ENCODE measurements at places on chromosomes 5 and 9.
A peak's percentile ranks its signal among the peaks of the same experiment; 100 is the strongest.

- DNase-seq: no peak
- H3K36me3 ChIP-seq: peaks cover 54% of the 10 kb centered on the region
- H3K4me3 ChIP-seq: no peak overlapping the region
- no peaks in the 10 kb centered on the region for H3K27me3 ChIP-seq
- H3K4me1 ChIP-seq: no peaks in the 10 kb centered on the region
- H3K27ac ChIP-seq: no peak overlapping the region
These were observed 20.2 kb downstream of the NNT start for GRCh38 chr5:43623048-43623680.

GRCh38 chr5:123116757-123117156, 27.7 kb downstream of the PRDM6 start:
- H3K27ac ChIP-seq: peak overlapping the region; percentile 38
- no peak for DNase-seq
- peaks cover 5% of the 10 kb centered on the region for H3K4me1 ChIP-seq
- H3K27me3 ChIP-seq: no peaks in the 10 kb centered on the region

DNA sequence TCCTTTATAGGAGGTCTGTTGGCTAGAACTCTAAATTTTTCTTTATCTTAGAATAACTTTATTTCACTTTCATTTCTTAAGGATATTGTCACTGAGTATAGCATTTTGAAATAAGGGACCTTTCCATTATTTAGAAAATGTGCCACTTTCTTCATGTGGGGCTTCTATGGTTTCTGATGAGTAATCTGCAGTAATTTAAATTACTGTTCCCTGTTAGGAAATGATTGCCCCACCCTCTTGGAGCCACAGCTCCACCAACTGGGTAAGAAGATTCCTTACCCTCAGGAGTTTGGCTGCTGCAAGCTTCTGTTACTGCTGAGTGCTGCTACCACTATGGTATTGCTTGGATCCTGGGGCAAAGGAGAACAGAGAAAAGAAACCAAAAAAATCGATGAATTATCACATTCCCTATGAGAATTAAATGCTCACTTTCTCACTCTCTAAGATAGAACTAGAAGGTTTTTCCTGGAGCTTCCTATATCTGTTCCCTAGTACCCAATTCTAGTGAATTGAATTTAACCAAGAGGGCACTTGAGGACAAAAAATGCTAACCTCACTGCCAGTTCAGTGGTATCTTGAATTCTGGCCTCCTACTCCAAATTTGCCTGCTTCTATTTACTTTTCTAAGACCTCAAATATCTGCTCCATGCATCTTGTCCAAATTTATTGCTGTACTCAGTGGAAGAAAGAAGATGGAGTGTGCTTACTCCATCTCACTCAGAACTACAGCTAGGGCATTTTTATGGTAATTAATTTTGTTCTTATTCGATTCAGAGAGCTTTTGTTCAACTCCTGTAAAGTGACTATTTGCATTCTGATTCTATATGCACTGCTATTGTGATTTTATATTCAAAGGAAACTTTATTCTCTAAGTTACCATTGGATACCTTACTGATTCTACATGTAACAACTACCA, 2111.3 kb downstream of the MAT2B start:
- H3K27ac ChIP-seq: no peak overlapping the region
- H3K4me3 ChIP-seq: no peak overlapping the region
- no peak for DNase-seq
- H3K27me3 ChIP-seq: no peaks in the 10 kb centered on the region

- H3K27ac ChIP-seq: no peak overlapping the region
- H3K4me3 ChIP-seq: no peak overlapping the region
- H3K36me3 ChIP-seq: peaks cover 3% of the 10 kb centered on the region
These were observed 28.0 kb downstream of the TNIP1 start for GRCh38 chr5:151052836-151053235.

DNA sequence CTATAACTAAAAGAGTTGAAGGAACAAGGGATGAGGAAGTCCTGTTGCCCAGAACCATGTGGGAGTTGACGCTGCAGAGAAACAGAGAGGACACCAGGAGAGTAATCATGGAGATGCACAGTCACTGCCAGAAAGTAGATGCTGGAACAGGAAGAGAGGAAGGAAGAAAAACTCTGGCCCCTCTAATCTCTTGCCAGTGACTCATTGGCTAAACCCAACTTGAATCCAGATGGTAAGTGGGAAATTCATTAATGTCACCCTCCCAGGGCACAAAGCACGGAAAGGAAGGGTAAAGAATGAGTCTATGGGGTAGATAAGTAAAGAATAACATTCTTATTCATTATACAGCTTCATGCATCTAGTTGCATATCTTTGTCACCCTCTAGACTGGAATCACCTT, 631.9 kb downstream of the PRELID2 start:
- H3K27me3 ChIP-seq: no peaks in the 10 kb centered on the region
- H3K27ac ChIP-seq: no peak overlapping the region
- H3K4me1 ChIP-seq: 0 out of 2 replicates have a peak, but pooled peaks cover 14% of the 10 kb centered on the region
- no peak for DNase-seq
- H3K36me3 ChIP-seq: no peaks in the 10 kb centered on the region

DNA sequence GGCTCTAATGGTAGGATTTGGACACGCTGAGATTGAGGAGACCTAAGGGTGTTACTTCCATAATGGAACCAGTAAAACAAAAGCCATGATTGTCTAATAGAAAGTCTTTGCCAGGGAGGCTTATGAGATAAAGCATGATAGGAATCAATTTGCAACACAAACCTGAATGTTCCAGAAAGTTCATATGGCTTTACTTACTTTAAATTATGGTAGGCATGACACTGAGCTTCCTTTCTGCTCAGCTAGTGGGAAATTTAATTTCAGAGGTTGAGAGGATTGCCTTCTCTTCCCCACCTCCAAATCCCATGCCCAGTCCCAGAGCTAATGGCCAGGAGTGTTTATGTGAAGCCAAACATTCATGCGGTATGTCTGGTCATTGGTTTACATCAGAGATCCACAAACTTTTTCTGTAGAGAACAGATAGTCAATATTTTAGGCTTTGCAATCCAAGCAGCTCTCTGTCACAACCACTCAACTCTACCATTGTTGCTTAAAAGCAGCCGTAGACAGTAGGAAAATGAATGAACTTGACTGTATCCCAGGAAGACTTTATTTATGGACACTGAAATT, 114.5 kb downstream of the UGCG start:
- no peak overlapping the region for H3K4me3 ChIP-seq
- H3K36me3 ChIP-seq: no peaks in the 10 kb centered on the region
- H3K27me3 ChIP-seq: no peaks in the 10 kb centered on the region
- H3K27ac ChIP-seq: peak overlapping the region; percentile 97
- H3K4me1 ChIP-seq: no peaks in the 10 kb centered on the region

DNA sequence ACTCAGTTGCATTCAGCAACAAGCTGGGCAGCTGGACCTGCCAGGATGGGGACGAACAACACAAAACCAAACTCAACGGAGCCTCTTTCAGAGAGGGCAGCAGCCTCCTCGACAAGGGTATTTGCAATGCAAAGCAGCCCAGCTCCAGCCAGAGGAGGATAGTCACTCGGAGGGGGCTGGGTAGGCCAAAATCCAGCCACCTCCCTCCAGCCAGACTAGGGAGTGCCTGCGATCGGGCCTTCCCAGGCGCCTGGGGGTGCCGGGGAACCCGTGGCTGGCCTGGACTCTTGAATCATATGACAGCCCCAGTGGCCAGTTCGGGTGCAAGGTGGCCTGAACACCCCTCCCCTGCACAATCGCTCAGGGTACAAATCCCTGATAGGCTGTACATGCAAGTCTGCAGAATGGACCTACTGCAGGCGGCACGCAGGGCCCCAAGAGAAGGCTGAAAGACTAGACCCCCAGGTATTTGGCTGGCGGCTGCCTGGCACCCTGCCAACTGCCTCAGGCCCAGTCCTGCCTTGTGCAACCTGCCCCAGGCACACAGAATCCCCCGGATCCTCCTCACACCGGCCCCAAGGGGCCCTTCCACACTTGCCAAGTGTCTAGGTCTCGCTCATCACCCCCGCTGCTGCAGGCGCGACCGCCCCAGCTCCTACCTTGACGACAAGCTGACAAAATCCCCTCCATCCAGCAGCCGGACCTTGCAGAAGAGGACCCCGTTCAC, 1.3 kb downstream of the EEIG1 start:
- H3K27ac ChIP-seq: peak overlapping the region; percentile 49
- H3K27me3 ChIP-seq: no peaks in the 10 kb centered on the region
- H3K36me3 ChIP-seq: no peaks in the 10 kb centered on the region
- peak; percentile 62 for DNase-seq

- no peaks in the 10 kb centered on the region for H3K36me3 ChIP-seq
- DNase-seq: no peak
- no peaks in the 10 kb centered on the region for H3K27me3 ChIP-seq
- no peak overlapping the region for H3K27ac ChIP-seq
- no peak overlapping the region for H3K4me3 ChIP-seq
- peaks cover 12% of the 10 kb centered on the region for H3K4me1 ChIP-seq
These were observed 20.6 kb downstream of the TMEM161B start for GRCh38 chr5:88248094-88248493.

- H3K4me3 ChIP-seq: no peak overlapping the region
- no peak for DNase-seq
- no peaks in the 10 kb centered on the region for H3K36me3 ChIP-seq
- H3K27ac ChIP-seq: no peak overlapping the region
- H3K27me3 ChIP-seq: no peaks in the 10 kb centered on the region
These were observed 34.8 kb upstream of the RXRA start for GRCh38 chr9:134291452-134291881.

DNA sequence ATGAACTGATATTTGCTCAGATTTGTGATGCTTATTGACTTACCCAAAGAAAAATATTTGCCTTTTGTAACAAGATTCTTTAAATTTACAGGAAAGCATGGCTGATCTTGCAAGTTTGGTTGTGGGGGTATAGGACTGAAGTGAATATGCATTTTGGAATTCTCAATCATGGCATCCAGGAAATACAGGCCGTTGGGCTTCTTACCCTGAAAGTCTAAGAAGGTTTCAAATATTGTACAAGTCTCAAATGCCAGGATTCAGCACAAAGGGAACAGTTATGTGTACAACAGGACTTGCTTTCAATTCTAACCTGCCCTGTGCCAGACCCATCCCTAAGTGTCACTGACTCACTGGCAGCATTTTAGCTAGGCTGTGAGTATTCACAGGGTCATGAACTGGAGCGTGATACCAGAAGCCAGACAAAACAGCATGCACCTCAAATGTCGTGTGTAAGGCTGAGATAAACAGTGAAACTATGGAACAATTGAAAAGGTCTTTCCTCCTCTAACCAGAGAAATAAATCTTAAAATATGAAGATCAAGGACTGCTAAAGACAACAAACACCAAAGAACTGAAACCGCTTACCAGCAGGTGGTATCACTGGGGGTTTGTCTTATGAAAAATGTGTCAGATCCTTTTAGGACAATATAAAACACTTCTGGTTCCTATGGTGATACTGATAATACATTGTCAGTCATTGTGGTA, 168.6 kb upstream of the RGMB start:
- H3K4me3 ChIP-seq: no peak overlapping the region
- DNase-seq: no peak
- no peaks in the 10 kb centered on the region for H3K4me1 ChIP-seq
- H3K36me3 ChIP-seq: no peaks in the 10 kb centered on the region
- H3K27ac ChIP-seq: no peak overlapping the region

DNA sequence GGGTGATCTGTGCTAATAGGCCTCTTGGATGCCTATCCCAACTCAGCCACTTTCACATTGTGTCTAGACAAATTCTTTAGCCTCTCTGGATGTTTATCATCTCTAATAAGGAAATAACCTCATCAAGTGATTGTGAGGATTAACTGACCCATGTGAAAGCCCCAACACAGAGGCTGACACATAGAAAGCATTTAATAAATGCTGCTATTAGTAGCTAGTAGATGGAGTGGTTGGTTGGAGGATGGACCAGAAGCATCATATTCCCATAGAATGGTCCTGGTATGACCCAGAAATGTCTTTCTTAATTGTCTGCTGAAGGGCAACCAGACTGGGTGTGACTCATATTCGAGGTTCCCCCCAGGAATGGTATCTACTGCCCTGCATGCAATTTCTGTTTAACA, 124.4 kb downstream of the PIK3R1 start:
- H3K27ac ChIP-seq: no peak overlapping the region
- no peaks in the 10 kb centered on the region for H3K36me3 ChIP-seq
- DNase-seq: no peak
- H3K4me1 ChIP-seq: no peaks in the 10 kb centered on the region

DNA sequence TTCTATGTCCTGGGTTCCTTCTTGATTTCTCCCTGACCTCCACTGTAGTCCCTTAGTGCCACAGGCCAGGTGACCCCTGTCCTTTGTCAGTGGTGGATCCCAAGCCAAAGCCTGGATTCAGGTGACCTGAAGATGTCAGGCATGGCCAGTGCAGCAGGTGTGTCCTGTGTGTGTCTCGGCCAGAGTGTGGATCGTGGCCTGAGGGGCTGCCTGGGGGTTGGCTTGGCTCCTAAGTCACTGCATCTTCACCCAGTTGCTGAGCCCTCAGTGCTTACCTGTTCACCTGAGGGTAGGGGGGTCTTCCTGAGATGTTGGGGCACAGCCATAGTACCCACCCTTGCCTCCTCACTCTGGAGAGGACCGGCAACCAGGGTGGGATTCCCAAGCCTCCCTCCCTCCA, 61.8 kb upstream of the PITX1 start:
- H3K4me1 ChIP-seq: no peaks in the 10 kb centered on the region
- peaks cover 5% of the 10 kb centered on the region for H3K27me3 ChIP-seq

- H3K4me3 ChIP-seq: no peak overlapping the region
- DNase-seq: no peak
- no peaks in the 10 kb centered on the region for H3K4me1 ChIP-seq
These were observed 287.4 kb downstream of the GLIS3 start for GRCh38 chr9:4012441-4012840.

GRCh38 chr9:121261107-121261460, 6.9 kb upstream of the GSN start:
- peak; percentile 58 for DNase-seq
- no peak overlapping the region for H3K27ac ChIP-seq
- H3K36me3 ChIP-seq: no peaks in the 10 kb centered on the region
- no peaks in the 10 kb centered on the region for H3K27me3 ChIP-seq
- H3K4me1 ChIP-seq: peaks cover 26% of the 10 kb centered on the region

DNA sequence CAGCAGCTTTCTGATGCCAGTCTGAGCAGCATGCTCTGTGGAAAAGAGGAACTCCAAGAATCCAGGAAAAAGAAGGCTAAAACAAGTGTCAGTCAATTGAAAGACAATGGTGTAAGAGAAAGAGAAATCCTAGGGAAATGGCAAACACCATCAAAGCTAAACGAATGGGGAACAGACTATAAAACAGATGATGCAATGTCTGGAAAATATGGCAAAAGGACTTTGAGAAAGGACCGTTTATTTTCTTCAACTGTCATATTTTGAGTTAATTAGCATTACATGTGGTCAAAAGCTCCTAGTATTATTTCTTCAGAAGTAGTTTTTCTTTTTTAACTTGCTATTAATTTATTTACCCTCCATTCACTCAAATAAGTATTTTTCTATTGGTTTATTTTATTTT, 465.2 kb downstream of the LRRC70 start:
- no peaks in the 10 kb centered on the region for H3K4me1 ChIP-seq
- H3K27me3 ChIP-seq: no peaks in the 10 kb centered on the region
- H3K36me3 ChIP-seq: no peaks in the 10 kb centered on the region
- DNase-seq: no peak
- H3K4me3 ChIP-seq: no peak overlapping the region

DNA sequence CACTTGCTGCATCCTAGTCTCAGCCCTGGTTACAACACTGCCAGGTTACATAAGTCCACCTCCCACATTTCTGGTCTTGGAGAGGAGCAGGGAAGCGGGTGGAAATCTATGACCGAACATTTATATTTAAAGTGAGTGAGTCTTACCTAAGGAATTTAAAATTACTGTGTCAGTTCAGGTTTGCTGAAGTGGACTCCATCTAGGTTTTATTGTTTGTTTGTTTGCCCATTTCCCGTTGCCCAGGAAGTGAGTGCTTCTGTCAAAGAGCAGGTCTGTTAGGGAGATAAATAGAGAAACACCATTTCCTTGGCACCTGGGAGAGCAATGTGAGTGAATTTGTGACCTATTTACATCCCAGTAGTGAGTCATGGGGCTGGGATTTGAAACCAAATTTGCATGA, 179.5 kb downstream of the KIF4B start:
- no peaks in the 10 kb centered on the region for H3K36me3 ChIP-seq
- H3K4me1 ChIP-seq: no peaks in the 10 kb centered on the region
- no peaks in the 10 kb centered on the region for H3K27me3 ChIP-seq
- DNase-seq: no peak
